ENCODE measurements at places on chromosomes 5 and 9.
A peak's percentile ranks its signal among the peaks of the same experiment; 100 is the strongest.

- no peak for DNase-seq
Measured at GRCh38 chr9:121026260-121026691, 23.8 kb downstream of the C5 start.

GRCh38 chr5:83025690-83026478 is 51.3 kb downstream of the TMEM167A start:
- no peak for DNase-seq

GRCh38 chr5:170408226-170408625 is 19.1 kb upstream of the KCNMB1 start:
- no peak for DNase-seq

GRCh38 chr9:32526041-32526706 is at the start of gene RIGI:
Gene RIGI, minus strand, starts transcription at chr9:32526196. Its CDS starts 30 bp downstream, at chr9:32526166.
- peak; percentile 82 for DNase-seq

GRCh38 chr9:77752554-77752953 is 104.4 kb upstream of the GNA14 start:
- peak; percentile 83 for DNase-seq
